Fibroblast of skin of left quadriceps (primary cell): ENCODE measurements at places on chromosomes 13 and 19.
A peak's percentile ranks its signal among the peaks of the same experiment; 100 is the strongest.

- DNase-seq: no peak
Observed at GRCh38 chr19:7994114-7994513, 11.3 kb downstream of the ELAVL1 start.

- no peak for DNase-seq
Observed at GRCh38 chr13:63167699-63168337, 1752.2 kb upstream of the PCDH20 start.

DNA sequence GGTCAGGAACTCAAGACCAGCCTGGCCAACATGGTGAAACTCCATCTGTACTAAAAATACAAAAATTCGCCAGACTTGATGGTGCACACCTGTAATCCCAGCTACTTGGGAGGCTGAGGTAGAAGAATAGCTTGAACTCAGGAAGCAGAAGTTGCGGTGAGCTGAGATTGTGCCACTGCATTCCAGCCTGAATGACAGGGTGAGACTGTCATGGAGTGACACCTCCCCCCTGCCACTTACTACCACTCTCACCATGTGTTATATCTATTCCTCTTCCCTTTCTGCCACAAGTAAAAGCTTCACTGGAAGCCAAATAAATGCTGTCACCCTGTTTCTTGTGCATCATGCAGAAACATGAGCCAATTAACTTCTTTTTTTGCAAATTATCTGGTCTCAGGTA lies 10.6 kb upstream of the CEACAM4 start:
- DNase-seq: no peak

- no peak for DNase-seq
Observed at GRCh38 chr13:50842251-50842989, 1.1 kb downstream of the DLEU7 start.

GRCh38 chr13:64397701-64398100 lies 2832.4 kb downstream of the PCDH9 start:
- peak; percentile 6 for DNase-seq

DNA sequence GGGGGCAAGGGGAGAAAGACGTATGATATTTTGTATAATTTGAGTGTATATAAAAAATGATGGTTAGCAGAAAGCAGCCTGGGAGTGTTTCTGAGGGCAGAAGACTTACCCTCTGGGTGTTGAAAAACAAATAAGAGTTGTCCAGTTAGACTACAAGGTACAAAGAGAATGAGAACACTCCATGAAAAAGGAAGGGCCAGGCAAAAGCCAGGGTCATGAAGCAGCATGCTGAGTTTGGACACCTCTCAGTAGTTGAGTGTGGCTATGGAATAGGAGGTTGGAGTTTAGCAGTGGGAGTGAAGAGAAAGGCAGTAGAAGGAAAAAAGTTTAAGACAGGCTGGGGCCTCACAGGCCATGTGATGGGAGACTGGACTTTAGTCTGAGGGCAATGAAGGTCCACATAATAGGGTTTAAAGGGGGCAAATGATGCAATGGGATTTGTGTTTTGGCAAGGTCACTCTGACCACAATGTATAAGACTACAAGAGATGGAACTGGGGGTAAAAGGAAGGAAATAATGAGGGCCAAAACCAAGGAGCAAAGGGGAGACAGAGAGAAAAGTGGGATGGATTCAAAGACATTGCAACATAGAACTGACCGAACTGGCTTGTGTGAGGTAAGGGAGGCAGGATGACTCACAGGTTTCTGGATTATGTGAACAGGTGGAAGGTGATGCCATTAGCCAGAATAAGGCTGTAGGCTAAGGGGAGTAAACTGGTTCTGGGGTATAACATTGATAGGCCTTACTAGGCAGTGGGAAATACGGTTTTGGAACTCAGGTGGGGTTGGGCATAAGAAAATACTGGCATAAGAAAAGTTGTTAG lies 76.6 kb downstream of the SERP2 start:
- DNase-seq: no peak

DNA sequence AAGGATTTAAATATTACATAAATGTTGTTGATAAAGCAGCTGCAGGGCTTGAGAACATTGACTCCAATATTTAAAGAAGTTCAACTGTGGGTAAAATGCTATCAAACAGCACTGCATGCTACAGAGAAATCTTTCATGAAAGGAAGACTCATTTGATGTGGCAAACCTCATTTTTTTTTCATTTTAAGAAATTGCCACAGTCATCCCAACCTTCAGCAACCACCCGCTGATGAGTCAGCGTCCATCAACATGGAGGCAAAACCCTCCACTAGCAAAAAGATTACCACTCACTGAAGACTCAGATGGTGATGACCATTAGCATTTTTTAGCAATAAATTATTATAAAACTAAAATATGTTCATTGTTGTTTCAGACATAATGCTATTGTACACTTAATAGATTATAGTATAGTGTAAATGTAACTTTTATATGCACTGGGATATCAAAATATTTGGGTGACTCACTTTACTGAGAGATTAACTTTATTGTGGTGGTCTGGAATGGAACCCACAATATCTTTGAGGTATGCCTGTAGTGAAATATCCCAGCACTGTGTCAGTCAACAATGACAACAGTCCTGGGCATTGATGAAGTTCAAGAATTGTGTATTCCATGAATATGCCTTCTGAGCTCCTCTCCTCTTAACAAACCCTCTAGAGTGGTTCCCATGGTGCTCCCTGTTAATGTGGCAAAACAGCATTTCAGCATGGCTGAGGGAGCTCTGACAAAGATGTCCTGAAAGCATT lies 52.4 kb upstream of the SOX21 start:
- no peak for DNase-seq

DNA sequence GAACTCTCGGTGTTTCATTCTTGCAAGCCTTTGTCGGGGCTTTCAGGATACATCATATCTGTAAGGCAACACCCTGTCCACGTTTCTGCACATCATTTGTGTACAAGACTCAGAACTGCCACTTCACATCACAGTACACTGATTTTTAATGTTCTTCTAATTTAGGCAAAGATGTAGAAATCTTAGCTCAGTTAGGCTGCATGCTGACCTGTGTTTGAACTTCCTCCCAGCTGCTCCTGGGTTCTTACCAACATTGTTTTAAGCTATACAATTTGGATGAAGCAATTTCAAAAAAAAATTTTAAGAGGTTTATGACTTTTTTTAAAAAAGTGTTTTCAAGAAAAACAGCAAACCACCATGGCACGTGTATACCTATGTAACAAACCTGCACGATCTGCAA lies 1047.9 kb upstream of the SLC10A2 start:
- DNase-seq: no peak

GRCh38 chr13:101554420-101555125 lies 102.1 kb downstream of the ITGBL1 start:
- no peak for DNase-seq

GRCh38 chr13:99339736-99340397 lies 32.7 kb upstream of the GPR183 start:
- DNase-seq: no peak

DNA sequence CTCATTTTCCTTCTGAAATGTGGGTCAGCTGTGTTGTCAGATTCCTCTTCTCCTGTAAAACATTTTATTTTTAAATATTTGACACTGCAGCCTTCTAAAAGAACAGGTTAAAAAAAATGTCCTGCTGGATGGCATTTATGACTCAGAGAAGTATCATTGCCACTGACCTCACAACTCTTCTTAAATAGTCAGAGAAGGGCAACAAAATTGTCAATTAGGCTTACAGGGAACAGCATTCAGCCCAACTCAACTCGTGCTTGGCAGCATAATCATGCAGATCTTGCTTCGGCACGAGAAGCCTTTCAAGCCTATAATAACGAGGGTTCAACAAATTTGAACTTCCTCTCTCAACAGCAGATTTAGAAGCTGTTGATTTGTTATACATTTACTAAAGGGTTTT lies 296.7 kb upstream of the DACH1 start:
- DNase-seq: no peak

GRCh38 chr13:92849381-92849780 lies 377.2 kb upstream of the GPC6 start:
- no peak for DNase-seq

DNA sequence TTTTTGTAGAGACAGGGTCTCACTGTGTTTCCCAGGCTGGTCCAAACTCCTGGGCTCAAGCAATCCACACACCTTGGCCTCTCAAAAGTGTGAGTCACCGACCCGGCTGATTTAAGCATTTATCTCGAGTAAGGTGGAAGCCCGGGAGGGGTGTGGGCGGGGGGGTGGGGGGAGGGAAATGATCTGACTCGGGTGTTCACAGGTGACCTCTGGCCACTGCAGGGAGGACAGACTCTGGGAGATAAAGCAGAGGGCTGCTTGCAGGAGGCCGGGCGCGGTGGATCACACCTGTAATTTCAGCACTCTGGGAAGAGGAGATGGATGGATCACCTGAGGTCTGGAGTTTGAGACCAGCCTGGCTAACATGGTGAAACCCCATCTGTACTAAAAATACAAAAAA lies 7.9 kb downstream of the DENND1C start:
- DNase-seq: no peak

DNA sequence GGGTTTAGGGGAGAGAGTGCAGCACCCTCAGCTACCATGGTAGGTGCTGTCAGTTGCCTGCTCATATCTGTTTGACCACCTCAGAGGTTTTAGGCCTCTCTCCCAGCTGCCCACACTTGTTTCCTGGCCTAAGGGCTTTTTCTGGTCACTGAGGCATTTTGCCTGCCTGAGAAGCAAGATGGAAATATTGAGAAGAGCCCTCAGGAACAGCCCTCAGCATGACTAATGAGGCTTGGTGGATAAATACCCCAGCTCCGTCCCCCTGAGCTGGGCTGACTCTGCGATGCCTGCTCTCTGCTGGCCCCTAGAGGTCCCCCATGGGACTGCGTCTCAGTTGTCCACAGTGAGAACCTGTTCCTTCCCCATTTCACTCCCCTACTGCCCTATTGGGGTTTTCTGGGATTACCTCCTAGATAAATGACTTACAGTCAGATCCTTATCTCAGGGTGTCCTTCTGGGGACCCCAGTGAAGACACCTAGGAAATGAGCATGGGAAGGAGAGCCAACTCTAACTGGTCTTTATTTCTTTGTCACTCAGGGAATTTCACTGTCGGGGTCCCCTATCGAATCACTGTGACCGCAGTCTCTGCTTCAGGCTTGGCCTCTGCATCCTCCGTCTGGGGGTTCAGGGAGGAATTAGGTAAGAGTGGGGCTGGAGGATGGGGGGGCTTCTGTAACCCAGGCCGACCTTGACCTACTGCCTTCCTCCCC lies 13.3 kb downstream of the PALM3 start:
- no peak for DNase-seq

- DNase-seq: no peak
Observed at GRCh38 chr13:33871207-33872004, 53.5 kb downstream of the RFC3 start.

DNA sequence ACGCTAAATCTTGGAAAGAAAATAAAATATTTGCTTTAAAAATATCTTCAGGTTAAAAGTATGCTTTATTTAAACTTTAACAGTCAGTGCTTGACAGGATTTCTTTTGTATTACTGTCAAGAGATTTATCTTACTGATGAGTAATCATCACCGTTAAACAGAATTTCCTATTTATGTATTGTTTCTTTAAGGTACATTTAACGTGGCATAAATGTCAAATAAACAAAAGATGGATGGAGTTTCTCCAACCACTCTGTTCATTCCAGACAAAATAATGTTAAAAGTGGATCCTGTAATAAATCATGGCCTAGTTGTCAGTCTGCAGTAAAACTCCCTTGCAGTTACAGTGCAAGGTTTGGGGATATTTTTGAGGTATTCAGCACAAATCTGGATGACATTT lies 298.3 kb downstream of the DIAPH3 start:
- DNase-seq: no peak

DNA sequence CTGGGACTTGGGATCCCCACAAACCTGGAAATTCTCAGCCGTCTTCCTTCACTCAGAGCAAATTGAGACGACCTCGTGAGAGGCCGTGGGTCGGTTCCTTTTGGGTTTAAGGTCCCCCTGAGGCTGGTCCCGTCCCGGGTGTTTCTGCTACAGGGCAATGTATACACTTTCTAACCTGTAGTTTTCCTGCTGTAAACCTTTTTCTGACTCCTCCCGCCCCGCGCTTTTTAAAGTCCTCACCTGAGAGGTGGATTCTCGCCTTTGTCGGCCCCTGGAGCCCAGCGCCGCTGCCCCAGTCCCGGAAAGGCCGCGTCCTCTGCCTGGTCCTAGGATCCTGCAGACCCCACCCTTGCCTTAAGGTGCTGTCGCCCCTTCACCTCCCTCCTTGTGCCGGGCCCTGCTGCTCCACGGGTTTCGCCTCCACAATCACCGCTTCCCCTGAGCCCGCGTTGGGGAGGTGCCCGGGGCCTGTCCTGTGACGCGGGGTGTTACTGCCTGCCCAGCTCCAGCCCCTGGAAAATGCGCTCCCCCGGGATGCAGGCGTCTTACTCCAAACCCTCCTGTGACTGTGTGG lies 391 bp downstream of the ZNF761 start:
- DNase-seq: no peak

- DNase-seq: no peak
Observed at GRCh38 chr13:45943965-45944364, 92.4 kb upstream of the SIAH3 start.

DNA sequence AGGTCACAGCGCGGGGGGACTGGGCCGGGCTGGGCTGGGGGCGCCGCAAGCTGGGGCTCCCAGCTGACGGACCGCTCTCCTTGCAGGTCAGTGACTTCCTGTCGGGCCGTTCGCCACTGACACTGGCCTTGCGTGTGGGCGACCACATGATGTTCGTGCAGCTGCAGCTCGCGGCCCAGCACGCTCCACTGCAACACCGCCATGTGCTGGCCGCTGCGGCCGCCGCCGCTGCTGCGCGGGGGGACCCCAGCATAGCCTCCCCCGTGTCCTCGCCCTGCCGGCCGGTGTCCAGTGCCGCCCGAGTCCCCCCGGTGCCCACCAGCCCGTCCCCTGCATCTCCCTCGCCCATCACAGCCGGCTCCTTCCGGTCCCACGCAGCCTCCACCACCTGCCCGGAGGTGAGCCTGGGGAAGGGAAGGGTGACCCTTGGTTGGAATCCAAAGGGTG lies 5.7 kb downstream of the MIDN start:
- no peak for DNase-seq
